GDM1 (cell line): ENCODE measurements at places on chromosomes 4 and X.

DNA sequence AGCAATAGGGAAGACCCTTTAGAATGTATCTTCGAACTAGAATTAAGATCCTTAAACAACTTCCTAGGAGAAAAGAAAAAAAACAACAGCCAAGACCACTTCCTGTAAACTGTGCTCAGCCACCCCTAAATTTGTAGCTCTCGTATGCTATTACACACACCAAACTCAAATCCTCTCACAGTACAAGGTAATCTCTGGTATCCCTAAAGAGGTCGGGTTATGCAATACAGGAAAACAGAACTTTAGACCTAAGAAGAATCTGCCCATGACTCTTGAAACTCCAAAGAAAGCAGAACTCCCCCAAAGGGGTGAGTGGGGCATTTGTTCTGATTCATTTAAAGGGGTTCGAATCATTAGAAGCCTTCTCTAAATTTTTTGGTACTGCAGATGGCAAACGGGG is 170.9 kb upstream of the CASK start:
- DNase-seq, result no peak

DNA sequence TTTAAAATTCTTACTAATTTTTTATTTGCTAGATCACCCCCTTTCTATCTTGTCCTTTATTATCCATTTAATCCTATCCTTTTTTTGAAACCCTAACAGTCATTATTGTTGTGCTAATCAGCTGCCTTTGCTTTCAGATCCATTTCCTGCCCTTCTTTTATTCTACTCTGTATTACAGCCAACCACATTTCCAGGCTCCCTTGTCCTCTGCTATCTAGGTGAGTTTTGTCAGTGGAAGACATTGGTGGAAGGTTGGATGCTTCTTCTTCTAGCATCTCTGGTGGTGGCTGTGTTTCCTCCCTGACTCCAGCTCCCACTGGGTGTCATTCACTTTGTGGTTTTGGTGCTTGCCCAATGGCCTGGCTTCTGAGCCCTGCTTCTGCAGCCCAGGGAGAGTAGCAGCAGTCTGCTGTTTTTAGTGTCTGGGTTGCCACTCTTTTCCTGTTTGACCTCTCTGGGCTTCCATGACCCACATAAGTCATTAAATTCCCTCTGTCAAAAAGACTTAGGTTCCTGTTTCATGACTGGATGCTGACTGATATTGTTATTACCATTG is 225.2 kb upstream of the PGRMC2 start:
- DNase-seq, result peak; percentile 9

DNA sequence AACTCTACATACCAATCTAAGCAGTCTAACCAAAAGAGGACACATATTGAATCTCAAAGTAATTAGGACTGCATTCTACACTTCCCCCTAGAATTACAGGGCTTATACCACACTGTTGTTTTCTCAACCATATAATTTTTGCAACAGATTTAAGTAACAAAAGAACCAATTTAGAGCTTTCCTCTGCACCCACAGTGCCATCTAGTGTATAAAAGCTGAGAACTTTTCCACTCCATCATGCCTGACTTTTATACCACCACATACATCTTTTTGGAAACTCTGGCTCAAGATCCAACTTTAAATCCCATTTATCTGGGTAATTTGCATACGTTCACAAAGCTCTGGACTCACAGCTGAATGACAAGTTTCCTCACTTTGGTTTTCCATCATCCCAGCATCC is 99.5 kb downstream of the EFHC2 start:
- peak; percentile 13 for DNase-seq

GRCh38 chr4:27514711-27515110 is 654.1 kb downstream of the STIM2 start:
- DNase-seq, result no peak

- DNase-seq, result no peak
These were observed 75.2 kb upstream of the PLAC8 start for GRCh38 chr4:83189631-83190136.

DNA sequence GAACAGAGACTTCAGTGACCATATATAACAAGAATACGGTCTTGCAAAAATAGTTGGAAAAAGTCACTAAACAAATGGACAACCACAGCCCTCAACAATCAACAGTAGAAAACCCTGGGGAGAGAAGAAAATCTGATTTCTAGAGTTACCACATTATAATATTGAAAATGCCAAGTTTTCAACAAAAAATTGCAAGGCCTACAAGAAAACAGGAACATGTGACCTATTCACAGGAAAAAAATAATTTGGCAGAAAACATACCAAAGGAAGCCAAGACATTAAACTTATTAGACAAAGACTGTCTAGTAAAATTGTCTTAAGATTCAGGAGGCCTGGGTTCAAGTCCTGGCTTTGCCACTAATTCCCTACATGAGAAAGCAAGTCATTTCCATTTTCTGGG is 64.7 kb downstream of the ARHGEF9 start:
- DNase-seq, result no peak

GRCh38 chr4:127214016-127214415 is 418.7 kb upstream of the INTU start:
- no peak for DNase-seq

- no peak for DNase-seq
These were observed 346.7 kb upstream of the SLIT2 start for GRCh38 chr4:19905024-19905423.

- DNase-seq, result no peak
These were observed 29.9 kb upstream of the UBE2NL start for GRCh38 chrX:143854006-143854405.

DNA sequence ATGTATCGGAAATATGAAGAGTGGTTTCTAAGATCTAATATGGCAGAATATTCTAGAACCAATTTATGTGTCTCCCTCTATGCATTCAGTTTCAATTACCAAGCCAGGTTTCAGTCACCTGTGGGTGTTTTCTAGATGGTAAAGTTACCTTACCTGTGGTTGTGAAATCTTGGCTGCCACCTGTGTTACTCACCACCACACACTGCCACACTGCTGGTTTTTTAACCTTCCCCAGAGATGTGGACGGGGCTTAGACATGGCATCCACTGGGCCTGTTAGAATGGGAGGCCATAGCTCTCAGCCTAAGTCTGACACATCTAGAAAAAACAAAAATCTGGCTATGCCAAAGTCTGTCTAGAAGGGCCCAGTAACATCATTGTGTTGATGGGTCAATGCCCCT is 896.5 kb upstream of the PABPC4L start:
- no peak for DNase-seq

DNA sequence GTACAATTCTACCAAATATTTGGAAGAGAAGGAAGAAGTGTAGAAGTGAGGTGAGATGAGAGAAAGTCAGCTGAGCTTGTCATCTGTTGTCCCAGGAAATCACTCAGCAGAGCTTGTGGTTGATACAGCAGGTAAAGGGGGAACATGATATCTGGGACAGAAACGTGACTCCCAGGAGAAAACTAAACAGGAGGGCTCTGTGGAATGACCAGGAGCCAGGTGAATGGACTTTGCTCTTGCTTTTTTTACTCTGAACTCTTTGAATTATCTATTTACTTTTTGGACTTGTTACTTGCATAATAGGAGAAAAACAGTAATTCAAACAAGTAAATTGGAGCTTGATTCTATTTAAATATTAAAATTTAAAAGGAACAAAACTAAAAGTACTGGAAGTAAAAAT is 555.6 kb upstream of the FRG1 start:
- no peak for DNase-seq

GRCh38 chr4:75327804-75328512 is 186.2 kb downstream of the RCHY1 start:
- no peak for DNase-seq

GRCh38 chr4:82775243-82775642 is 23.4 kb downstream of the SCD5 start:
- no peak for DNase-seq

- DNase-seq, result no peak
These were observed 155.3 kb downstream of the GRIA3 start for GRCh38 chrX:123339221-123339905.

GRCh38 chrX:65488495-65488894 is 46.1 kb downstream of the LAS1L start:
- DNase-seq, result no peak

- DNase-seq, result no peak
These were observed 750.5 kb upstream of the POU3F4 start for GRCh38 chrX:82757614-82758013.

- no peak for DNase-seq
These were observed 12.8 kb downstream of the CLDN2 start for GRCh38 chrX:106932960-106933537.

GRCh38 chr4:101262683-101263082 is 84.6 kb downstream of the PPP3CA start:
- DNase-seq, result no peak

GRCh38 chr4:4719436-4719835 is 140.0 kb upstream of the MSX1 start:
- DNase-seq, result no peak

GRCh38 chr4:72701987-72702819 is 133.2 kb upstream of the ADAMTS3 start:
- DNase-seq, result peak; percentile 5

DNA sequence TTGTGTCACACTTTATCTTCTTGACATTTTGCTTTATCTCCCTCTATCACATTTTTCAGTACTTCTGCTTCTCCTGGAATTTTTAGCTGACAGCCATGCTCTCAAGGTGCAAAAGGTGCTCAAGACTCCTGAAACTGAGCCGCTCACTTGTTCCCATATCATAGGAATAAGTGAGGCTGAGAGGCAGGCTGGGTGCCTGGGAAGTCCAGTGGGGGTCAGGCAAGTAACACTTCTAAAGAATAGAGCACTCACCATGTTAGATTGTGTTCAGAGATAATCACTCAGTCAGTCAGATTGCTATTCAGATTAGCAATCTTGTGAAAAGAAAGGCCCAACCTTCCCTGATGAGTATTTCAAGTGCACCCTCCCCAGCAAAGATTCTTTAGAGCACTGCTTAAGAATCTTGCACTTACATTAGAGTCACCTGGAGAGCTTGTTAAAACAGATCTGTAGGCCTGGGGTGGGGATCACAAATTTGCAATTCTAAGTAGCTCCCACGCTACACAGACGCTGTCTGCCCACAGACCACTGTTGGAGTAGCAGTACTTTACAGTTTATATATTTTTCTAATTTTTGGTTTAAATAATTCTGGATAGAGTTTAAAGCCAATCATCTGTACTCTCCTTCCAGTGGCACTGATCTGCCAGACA is 23.1 kb upstream of the LRAT start:
- no peak for DNase-seq

DNA sequence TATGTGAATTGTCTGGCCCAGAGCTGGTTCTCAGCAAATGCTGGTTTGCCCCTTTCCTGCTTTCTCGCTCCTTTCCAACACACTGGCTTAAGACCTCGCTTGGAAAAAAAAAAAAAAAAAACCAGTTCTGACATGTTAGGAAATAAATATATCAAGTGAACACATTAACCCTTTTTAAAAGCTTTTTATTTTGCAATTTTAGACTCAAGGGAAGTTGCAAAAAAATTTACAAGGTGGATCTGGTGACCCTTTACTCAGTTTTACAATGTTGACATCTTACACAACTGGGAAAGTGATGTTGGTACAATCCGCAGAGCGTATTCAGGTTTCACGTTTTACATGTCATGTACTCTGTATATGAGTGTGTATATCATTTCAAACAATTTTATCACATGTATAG is 100.1 kb downstream of the RTL5 start:
- no peak for DNase-seq

DNA sequence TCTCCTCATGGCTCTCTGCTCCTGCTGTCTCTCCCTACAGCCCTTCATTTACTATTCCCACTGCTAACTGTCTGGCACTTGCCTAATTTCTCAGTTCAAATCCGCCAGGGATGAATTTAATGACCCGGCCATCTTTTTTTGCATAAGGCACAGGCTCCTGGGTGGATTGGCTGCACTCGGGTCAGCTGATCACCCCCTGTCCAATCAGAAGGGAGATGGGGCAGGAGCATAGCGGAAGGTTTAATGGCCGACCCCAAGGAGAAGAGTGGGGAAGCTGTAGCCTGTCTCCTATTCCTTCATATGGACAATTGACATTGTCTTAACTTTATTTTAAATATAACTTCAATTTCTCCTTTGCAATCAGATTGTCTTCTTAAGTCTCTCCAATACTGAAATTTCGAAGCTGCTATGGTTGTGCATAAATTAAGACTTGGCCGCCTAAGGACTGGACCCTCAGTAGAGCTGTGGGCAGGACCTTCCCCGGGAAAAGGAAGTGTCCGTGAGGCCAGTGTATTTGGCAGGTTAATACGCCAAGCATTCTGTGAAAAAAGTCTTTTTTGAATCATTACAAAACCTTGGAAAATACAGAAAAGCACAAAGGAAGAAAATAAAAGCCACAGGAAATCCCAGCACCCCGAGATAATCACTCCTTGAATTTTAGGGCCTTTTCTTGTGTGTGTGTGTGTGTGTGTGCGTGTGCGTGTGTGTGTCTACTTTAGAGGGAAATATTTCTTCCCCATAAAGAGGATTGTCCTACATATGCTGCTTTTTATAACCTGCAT is 55.5 kb downstream of the SMIM20 start:
- DNase-seq, result no peak

GRCh38 chr4:3461515-3462291 is 1.4 kb upstream of the DOK7 start:
- DNase-seq, result no peak

DNA sequence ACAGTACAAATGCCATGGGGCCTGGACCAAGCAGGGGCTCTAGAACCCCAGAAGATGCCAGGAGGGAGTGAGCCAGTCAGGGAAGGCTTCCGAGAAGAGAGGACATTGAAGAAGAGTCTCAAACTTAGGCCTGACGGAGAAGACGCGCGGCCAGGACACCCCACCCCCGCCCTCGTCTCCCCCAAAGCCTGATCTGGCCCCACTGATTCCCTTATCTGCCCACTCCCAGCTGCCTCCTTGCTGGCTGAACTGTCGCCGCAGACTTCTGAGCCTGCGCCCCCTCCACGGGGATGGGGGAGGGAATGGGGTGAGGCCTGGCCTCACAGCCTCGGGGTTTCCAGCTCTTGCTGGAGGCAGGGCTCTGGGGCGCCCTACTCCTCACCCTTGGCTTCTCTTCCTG is 3.6 kb upstream of the GATA1 start:
- no peak for DNase-seq

DNA sequence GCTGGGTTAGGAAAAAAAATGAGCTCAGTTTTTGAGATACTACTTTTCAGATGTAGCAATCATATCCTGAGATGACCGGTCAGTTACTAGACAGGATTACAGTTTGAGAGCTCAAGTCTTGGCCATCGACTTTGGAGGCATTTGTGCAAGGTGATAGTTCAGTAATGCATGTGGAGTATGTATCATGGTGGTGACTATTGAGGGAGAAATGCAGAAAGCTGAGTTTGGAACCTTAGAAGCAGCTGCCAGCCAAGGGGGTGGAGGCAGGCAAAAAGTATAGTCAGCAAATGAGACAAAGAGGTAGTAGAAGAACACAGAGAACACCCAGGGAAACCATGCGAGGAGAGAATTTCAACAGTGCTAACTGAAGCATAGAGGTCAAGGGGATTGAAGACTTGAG is 48.7 kb upstream of the SLC4A4 start:
- no peak for DNase-seq

DNA sequence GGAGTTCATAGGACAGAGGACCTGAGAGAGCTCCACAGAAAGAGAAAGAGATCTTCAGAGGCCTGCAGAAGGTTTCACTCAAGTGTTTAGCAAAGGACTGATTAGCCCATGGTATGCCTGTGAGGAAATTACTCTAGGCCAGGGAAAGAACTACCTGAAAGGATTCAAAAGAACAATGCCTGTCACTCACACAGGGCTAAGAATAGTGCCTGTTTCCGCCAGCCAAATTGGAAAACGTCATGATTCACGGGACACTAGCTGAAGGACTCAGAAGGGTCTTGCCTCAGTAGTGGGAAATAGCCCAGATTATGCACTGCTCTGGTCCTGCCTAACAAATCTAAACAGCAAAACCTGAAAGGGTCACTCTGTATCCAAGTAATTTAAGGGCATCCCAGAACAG is 21.1 kb downstream of the SYTL4 start:
- no peak for DNase-seq

GRCh38 chrX:130176354-130176776 is 4.6 kb downstream of the RAB33A start:
- no peak for DNase-seq
